ENCODE measurements at places on chromosomes 5 and 9.

DNA sequence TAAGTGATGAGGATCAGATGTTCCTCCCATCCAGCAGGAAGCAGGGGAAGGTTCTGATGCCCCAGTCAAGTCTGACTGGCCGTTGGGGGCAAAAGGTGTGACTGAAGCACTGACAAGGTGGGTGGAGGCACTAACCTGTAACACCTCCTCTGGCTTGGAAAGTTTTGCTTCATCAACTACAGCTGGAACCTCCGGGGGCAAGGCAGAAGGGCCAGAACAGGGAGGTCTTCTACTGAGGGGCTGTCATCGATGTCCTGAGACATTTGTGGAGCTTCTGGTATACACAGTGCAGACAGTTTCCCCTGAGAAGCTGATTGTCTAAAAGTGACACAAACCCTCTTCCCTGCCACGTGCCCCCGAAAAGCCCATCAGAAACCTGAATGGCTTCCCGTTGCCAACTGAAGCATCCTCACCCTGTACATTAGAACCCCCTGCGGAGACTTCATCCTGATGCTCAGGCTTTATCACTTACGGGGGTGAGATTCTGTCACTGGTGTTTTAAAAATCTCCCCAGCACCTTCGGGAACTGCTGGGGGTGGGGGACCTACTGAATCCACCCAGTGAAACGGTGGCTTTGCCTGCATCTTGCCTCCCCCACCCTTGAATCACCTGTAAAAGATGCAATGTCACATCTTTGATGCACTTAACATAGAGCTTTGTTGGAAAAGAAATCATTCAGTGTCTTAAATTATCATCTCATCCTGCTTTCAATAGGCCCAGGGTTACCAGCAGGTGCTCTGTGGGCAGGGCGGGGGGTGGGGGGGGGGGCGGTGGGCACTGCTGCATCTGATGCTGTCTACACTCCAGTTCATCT is 24.6 kb downstream of the TRAF1 start:
- DNase-seq: peak; percentile 69

DNA sequence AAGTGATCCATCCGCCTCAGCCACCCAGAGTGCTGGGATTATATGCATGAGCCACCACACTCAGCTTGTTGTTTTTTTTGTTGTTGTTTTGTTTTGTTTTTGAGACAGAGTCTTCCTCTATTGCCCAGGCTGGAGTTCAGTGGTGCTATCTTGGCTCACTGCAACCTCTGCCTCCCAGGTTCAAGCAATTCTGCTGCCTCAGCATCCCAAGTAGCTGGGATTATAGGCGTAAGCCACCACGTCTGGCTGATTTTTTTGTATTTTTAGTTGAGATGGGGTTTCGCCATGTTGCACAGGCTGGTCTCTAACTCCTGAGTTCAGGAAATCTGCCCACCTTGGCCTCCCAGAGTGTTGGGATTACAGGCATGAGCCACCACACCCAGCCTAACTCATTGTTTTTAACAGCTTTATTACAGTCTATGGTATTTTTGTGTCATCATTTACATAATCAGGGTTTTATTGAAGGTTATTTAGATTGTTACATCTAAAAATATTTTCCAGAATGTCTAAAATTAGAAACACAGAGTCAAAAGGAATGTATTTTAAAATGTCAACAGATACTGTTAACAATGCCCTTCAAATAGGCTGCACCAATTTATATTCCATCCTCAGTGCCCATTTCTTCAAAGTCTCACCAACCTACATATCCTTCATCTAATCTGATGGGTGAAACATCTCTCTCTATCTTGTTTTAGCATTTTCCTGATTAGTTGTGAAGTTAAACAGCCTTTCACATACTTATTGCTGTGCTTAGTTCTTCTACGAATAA is 18.6 kb downstream of the KIF3A start:
- DNase-seq: no peak

GRCh38 chr5:138192826-138193225 is 13.9 kb downstream of the KIF20A start:
- no peak for DNase-seq

- DNase-seq: no peak
These were observed 67.0 kb upstream of the NEK6 start for GRCh38 chr9:124190761-124191160.

DNA sequence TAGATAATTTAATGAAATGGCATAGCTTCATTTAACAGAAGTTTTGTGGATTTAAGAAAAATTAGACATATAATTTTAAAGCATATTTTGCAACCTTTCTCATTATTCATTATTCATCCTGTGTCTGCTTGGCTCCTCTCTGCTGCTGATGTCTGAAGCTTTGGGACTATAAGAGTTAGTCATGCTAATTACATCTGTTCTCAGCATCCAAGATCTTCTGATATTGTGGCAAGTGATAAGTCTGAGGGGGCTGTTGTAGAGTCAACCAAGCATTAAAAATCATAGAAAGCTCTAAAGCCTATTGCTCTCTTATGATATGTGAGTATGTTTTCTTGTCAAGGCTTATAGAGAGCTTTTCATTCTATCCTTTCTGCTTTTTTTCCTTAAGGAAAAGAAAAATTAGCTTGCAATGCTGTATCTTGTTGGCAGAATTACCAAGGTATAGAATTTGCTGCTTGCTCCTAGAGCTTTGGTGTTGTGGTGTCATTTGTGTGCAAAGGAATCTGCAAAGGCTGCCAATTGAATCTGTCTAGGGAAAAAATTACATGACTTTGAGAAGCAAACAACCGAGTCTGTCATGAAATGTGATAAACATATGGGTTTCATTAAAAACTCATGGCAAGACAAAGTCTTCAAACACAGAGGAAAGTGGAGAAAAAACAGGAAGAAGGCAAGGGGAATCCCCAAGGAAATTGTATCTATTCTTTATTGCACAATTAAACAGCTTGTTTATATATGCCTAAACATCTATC is 156.1 kb upstream of the DAB2 start:
- DNase-seq: no peak

- no peak for DNase-seq
These were observed 18.0 kb downstream of the IGIP start for GRCh38 chr5:140143521-140144258.
